Endothelial cell of umbilical vein (primary cell): ENCODE measurements at places on chromosomes 11 and 22. TPM values are rescaled to one million over a fixed set of nuclear protein-coding genes. Genes with fewer than 3 reads are reported as not detected.

The RCOR2 gene
- 0.13 and 1.7 TPM in 2 replicates for total RNA-seq

The PRPF19 gene
- total RNA-seq, result 114 and 126 TPM in 2 replicates

The SGSM1 gene
- total RNA-seq, result 0.12 and 1.1 TPM in 2 replicates

The ARHGAP8 gene
- not detected in 2 replicates for total RNA-seq

The OR51E2 gene
- total RNA-seq, result not detected in 2 replicates

The OR8U1 gene
- total RNA-seq, result not detected in 2 replicates

The CREB3L1 gene
- total RNA-seq, result 0.78 and 0.84 TPM in 2 replicates

The RFPL1 gene
- total RNA-seq, result not detected in 2 replicates
